ENCODE measurements at places on chromosomes 13 and 19.

GRCh38 chr13:86810361-86810760 is 860.8 kb upstream of the SLITRK5 start:
- DNase-seq = no peak

GRCh38 chr19:37931881-37932655 is 25.1 kb downstream of the SIPA1L3 start:
- DNase-seq = peak; percentile 86

DNA sequence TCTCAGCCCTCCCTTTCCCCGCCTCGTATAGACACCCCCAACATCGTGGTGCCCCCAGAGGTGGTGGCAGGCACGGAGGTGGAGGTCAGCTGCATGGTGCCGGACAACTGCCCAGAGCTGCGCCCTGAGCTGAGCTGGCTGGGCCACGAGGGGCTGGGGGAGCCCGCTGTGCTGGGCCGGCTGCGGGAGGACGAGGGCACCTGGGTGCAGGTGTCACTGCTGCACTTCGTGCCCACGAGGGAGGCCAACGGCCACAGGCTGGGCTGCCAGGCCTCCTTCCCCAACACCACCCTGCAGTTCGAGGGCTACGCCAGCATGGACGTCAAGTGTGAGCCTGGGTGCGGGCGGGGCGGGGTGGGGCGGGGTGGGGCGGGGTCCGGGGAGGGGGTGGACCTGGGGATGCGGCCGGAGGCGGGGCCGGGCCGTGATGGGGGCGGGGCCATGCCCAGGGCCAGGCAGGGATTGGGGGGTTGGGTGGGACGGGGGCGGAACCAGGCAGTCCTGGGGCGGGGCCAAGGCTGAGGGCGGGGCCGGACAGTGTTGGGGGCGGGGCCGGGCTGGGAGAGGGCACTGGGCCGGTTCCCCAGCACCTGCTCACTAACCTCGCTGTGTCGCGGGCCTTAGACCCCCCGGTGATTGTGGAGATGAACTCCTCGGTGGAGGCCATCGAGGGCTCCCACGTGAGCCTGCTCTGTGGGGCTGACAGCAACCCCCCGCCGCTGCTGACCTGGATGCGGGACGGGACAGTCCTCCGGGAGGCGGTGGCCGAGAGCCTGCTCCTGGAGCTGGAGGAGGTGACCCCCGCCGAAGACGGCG is 7.8 kb downstream of the MAG start:
- no peak for DNase-seq

- DNase-seq = peak; percentile 87
Observed at GRCh38 chr19:6739390-6739882, at the start of gene TRIP10. TSS of gene TRIP10 (plus strand) at chr19:6739680. CDS start at chr19:6739762, 82 bp downstream.

DNA sequence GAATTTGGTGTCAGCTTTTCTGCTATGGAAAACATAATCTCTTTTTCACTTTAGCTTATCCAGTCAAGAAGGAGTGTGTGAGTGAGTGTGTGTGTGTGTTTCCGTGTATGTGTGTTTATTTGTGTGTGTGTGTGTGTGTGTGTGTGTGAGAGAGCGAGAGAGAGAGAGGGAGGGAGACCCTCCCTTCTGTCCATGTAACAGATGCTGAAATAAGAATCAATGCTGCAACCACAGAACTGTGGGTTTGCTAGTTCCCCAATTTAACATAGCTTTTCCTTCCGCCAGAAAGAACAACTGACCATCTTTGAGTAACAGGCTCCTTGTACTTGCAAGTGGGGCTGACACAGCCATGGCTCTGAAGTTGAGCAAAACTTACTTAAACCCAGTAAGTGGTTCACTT is 5.2 kb downstream of the LCP1 start:
- no peak for DNase-seq

DNA sequence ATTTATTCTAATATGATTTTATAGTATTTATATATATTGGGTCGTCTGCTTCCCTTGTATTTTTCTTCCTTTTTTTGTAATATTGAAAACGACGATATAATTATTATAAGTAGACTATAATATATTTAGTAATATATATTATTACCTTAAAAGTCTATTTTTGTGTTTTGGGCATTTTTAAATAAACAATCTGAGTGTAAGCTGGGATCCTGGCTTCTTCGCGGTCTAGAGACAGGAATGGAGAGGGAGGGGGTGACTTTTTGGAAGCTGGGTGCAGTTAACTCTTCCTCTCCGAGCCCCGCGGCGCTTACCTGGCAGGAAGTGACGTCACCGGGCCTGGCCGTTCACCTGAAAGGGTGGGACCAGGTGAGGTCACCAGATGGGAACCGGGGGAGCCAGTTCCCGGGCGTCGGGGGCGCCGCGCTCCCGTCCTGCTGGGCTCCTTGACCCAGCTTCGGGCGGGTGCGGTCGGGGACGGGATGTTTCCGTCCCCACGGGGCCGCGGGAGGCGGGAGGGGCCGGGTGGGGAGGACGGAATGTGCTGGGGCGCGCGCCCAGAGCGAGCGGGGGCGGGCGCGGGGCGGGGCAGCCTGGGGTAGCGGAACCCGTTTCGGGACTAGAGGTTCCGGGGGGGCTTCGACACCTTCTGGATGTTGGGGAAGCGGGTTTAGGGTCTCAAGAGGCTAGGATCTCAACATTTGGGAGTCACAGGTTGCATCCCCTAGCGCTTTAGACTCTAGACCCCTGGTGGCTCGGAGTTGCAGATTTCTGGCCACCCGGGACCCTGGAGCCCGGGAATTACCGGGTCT is 2.8 kb downstream of the ZFP36 start:
- peak; percentile 96 for DNase-seq

- no peak for DNase-seq
Observed at GRCh38 chr13:90640976-90641375, 706.5 kb upstream of the MIR17HG start.

- no peak for DNase-seq
Observed at GRCh38 chr13:75226733-75227435, 255.1 kb downstream of the TBC1D4 start.

DNA sequence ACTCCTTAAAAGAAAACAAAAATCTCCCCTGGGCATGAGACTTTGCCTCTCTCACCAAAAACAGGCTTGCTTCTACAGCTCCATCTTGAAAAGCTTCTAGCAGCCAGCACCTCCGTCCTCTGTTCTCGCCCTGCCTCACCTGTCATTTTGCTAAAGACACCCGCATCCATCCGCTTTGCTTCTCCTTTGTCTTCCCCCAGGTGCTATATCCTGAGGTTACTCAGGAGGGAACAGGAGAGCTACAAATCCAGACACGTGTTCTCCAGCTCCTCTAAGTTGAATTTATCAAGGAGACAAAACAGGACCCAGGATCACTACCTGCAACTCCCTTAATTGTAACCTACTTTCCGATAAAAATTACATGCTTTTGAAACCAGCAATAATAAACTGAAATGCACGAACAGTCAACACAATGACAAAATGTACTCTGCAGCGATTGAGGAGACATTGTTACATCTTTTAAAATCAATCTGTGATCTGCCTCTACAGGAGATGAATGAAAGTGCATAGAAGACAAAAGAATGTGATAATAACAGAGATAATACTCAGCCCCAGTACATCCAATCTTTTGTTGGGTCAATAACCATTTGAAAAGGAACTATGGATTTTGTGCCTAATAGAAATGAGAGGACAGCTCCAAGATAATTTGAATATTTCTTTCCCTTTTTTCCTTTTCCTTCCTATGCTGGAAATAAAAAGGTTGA is 221.2 kb downstream of the DCLK1 start:
- DNase-seq = no peak

DNA sequence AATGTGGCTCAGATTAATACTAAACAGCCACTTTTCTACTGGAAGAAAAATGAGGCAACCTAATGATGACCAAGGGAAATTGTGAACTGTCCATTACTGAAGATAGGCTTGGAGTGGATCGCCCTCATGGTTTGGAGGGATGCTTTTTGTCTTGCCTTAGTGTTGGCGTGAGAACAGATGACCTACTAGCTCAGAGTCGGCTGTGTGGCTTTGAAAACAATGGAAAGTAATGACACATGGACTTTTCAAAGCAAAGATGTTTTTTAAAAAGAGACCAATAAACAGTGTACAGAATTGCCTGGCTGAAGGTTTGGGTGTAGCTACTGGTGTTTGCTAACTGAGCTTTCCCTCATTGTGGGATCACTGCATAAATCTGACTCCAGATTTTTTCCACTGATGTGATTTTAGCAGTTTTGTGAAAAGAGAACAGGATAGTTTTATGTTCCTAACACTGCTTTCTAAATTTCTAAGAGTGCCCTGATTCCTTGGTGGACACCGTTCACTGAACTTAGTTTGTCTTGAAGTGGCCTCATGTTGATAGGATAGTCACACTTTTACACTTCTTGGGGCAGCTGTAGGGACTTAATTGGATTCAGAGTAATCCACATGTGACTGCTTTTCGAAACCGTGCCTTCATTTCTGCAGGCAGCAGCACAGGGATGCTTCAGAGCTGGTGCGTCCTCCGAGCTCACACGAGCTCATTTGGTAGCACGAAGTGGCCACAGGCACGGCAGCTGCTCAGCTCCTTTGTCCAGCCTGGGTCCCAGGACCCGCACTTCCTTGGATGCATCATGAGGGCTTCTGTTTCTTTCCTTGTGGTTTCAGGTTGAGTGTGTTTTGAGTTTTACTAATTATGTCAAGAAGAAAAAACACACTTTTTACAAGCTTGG is 4.3 kb downstream of the CEBPG start:
- no peak for DNase-seq

GRCh38 chr13:51057906-51058305 is 53.2 kb downstream of the C13orf42 start:
- no peak for DNase-seq

DNA sequence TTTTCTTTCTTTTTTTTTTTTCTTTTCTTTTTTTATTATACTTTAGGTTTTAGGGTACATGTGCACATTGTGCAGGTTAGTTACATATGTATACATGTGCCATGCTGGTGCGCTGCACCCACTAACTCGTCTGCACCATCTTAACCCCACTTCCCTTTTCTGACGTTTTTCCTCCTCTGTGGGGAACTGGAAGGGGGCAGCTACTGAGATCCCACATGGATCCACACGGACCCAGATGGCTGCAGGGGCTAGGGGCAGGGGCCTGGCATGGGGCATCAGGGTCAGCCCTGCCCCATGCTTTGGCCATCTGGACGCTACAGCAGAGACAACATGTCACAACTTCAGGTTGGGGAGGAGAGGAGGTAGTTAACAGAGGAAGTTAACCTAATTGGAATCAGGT is 54.3 kb downstream of the RUBCNL start:
- no peak for DNase-seq
